ENCODE measurements at places on chromosomes 4 and X.
A peak's percentile ranks its signal among the peaks of the same experiment; 100 is the strongest.

DNA sequence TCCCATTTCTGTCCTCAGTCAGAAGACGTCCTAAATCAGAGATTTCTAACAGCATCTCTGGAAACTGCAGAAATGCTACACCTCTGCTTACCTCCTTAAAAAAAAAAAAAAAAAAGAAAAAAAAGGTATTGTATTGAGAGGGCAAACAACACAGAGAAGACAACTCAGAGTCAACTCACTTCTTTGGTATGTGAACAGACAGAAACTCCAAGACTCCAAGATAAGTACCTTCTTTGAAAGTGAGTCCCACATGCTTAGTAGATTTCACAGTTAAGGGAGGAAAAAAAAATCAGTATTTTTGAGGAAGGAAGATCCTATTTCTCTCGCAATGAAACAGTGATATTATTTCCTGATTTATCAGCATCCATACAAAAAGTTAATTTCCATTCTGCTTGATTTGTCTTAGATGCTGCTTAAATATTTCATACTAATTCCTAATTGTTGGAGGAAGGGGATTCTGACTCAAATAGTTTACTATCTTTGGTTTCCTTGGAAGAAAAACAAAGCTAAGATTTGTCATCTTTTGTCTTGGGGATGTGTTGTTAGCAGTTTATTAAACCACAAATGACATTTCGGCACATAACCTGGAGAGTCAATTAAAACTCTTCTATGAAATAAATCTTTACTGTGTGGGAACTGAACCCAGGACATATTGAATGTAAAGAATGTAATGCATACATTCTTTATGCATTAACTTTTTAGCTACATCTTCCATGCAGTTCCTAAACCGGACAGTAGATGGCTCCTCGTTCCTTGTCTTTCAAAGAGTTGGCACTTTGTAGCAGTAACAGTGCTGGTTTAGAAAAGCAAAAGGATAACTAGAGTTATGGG, 4.7 kb downstream of the RASGEF1B start:
- DNase-seq, result peak; percentile 17

DNA sequence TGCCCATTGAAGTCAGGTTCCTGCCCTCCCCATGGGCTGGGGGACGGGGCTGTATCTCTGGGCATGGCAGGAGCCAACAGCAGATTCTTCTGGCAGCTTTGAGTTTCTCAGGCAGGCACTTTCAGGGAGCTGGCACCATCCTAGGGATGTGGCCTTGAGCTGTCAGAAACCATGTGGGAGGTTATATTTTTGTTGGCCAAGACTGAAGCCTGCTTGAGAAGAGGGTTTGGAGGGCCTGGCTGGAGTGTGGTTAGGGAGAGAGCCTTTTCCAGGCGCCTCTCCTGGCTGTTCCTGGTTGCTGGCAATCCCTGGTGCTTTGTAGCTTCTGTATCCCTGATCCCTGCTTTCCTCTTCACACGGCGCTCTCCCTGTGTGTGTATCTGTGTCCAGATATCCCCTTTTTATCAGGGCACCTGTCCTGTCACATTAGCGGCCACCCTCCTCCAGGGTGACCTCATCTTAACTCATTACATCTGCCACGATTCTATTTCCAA, 30.6 kb upstream of the SORCS2 start:
- DNase-seq, result peak; percentile 20

GRCh38 chr4:149914119-149915115, 98.8 kb upstream of the IQCM start:
- no peak for DNase-seq

- DNase-seq, result no peak
These were observed 21.4 kb downstream of the PTPN13 start for GRCh38 chr4:86615501-86615900.

DNA sequence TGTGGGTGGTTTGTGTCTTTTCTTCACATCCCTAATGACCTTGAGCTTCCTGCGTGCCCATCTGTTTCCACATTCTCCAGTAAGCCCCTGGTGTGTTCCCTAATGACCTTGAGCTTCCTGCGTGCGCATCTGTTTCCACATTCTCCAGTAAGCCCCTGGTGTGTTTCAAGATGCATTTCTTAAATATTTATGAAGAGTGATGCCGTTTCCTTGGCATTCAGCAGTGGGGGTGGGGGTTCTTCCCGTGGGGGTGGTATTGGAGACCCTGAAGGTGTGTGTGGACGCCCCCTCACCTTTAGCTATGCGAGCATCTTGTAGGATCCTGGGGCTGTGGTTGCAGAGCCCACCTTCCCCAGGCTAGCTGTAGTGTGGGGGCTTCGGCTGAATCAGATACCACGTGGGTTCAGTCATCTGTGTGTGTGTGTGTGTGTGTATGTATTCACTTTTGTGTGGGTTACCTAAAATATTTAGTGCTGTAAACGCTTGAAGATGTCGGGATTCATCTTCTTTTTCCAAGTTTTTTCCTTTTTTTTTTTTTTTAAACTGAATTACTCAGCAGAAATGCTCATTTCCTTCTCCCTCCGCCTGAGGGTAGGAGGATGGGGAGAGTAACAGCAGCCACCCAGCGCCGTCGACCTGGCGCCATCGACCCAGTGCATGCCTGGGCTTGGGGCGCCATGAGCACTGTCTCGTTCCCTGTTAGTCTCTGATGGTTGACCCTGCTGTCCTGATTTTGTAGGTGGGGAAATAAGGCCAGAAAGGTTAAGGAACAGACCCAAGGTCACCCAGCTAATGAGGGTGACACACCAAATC, 9.9 kb downstream of the NSG1 start:
- DNase-seq, result no peak

Data from CD4-positive, alpha-beta T cell (primary cell).